Activated B cell treated with CpG ODN at 0.5 μM for 24 hours (primary cell): ENCODE measurements at places on chromosomes 1 and 21. TPM values are rescaled to one million over a fixed set of nuclear protein-coding genes. Genes with fewer than 3 reads are reported as not detected.

The TCHH gene
- total RNA-seq = not detected in 2 replicates

The USH2A gene
- not detected in 2 replicates for total RNA-seq

The KCNE2 gene
- not detected in 2 replicates for total RNA-seq

The PEX14 gene
- 16.3 and 17.8 TPM in 2 replicates for total RNA-seq

The C1orf115 gene
- 19.6 and 20.0 TPM in 2 replicates for total RNA-seq

The OR2T12 gene
- not detected in 2 replicates for total RNA-seq

The EDN2 gene
- total RNA-seq = not detected in 2 replicates

The PDPN gene
- not detected in 2 replicates for total RNA-seq

The SLAMF9 gene
- not detected in 2 replicates for total RNA-seq

The SIK1 gene
- 20.2 and 20.4 TPM in 2 replicates for total RNA-seq
